Activated CD8-positive, alpha-beta memory T cell treated with anti-CD3 and anti-CD28 coated beads for 1 hour (primary cell): ENCODE measurements at places on chromosomes 6 and 20.

DNA sequence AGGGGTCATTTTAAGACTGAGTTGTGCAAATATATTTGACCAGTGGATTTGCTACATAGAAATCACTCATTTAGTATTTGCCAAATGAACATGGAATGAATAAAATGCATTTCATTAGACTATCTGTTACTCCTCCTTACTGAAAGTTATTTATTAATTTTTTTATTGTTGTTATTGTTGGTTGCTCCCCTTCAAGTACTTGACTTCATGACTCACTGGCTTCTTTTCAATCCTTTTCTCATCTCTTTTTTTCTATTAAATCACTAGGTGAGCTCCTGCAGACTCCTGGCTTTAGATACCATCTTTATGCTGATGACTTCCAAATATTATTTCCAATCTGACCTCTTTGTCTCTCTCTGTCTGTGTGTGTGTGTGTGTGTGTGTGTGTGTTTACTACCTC is 192.2 kb upstream of the FAM83B start:
- no peak for DNase-seq

GRCh38 chr20:25285856-25286798 is 38.2 kb downstream of the PYGB start:
- DNase-seq: no peak

DNA sequence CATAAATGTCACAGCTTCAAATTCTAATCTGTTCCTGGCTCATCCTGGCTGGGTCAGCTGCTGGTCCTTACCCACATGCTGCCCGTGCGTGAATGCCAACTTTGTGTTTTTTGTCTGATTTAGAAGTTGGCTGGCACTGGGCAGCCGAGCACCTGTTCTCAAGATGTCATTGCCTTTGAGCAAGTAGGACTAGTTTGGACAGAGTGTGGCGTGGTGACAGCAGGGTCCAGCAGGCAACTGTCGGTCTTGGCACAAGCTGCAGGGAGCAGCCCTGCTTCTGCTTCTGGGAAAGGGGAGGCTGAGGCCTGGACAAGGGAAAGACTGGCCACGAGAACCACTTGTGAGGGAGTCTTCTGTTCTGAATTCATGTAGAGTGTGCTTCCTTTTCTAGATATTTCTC is 26.4 kb upstream of the ADRM1 start:
- DNase-seq: no peak

DNA sequence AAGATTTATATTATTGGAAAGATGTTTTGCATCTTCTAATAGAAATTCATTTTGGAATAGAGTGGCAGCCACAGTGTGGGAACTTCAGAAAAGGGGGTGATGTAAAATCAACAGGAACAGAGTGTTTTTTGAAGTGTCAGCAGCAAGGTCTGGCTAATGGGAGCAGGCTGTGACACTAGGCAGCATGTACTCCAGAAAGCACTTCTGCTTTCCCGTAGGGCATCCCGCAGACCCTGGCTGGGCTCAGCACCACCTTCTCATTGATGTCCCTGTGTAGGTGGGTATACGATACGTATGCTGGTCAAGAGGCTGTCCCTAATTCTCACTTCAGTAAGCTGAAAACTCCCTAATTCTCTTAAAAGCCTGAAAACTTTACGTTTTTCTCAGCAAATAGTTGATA is 74.7 kb downstream of the EYA4 start:
- DNase-seq: no peak

DNA sequence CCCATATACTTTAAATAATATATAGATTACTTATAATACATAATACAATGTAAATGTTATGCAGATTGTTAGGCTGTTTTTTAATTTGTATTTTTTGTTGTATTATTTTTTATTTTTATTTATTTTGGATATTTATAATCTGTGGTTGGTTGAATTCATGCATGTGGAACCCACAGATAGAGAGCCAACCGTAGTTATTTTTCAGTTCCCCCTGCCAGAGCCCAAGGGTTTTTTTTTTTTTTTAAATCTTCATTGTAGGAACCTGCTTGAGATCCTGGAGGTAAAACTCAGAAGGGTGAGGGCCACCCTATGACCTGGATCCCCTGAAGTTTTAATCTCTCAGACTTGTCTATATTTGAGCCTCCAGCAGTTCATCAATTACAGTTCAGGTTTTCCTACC is 133.2 kb downstream of the B3GAT2 start:
- no peak for DNase-seq

- no peak for DNase-seq
Measured at GRCh38 chr20:6994452-6994851, 227.0 kb downstream of the BMP2 start.

GRCh38 chr6:135314543-135314942 is 133.4 kb downstream of the MYB start:
- DNase-seq: no peak

DNA sequence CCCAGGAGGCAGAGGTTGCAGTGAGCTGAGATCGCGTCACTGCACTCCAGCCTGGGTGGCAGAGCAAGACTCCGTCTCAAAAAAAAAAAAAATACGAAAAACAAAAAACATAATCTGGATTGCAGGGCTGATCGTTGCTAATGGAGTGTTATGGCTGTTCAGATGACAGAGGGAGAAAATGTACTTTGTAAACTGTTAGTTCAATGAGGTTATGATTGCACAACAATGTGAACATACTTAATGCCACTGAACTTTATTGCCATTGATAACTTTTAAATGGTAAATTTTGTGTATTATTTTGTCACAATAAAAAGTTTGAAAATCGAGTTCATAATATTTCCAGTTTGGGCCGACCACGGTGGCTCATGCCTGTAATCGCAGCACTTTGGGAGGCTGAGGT is 10.5 kb downstream of the C20orf173 start:
- DNase-seq: no peak

DNA sequence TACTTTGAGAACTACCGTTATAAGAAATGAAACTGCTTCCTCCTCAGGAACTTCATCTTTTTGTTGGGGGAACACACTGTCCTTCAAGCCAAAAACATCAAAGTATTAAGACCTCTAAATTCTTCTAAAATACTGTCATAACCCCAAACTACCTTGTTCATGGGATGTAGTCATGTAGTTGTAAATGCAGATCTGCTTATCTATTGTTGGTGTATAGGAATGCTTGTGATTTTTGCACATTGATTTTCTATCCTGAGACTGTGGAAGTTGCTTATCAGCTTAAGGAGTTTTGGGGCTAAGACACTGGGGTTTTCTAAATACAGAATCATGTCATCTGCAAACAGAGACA is 282.9 kb upstream of the RUNX2 start:
- no peak for DNase-seq

DNA sequence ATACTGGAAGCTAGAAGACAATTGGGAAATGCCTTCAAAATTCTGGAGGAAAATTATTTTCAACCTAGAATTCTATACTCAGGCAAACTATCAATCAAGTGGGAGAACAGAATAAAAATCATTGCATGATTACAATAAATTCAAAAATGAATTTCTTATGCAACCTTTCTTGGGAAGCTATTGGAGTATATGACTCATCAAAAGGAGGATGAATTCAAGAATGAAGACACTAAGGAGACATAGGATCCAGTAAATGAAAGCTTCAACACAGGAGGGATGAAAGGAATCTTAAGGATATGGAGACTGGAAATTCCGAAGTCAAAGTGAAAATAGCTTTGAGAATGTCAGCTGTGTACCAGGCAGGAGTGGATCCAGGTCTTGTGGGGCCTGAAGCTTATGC is 12.6 kb upstream of the UBR2 start:
- no peak for DNase-seq

DNA sequence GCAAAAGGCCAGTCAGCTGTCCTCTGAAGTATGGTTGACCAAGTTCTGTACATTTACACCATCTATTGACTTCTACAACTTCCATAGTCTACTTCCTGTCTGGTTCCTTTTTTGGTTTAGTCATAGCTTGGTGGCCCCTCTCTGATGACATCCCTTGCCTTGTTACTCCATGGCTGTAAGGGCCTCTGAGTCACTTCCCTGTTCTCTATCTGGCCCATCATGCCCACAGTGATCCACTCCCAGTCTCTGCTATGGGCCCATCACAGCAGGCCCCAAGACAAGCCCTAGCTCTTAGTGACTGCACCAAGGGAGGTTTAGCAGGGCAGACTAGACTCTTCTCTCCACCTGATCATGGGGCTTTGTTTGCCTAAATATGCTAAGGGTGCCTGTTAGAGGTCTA is 441.6 kb downstream of the HACE1 start:
- no peak for DNase-seq

DNA sequence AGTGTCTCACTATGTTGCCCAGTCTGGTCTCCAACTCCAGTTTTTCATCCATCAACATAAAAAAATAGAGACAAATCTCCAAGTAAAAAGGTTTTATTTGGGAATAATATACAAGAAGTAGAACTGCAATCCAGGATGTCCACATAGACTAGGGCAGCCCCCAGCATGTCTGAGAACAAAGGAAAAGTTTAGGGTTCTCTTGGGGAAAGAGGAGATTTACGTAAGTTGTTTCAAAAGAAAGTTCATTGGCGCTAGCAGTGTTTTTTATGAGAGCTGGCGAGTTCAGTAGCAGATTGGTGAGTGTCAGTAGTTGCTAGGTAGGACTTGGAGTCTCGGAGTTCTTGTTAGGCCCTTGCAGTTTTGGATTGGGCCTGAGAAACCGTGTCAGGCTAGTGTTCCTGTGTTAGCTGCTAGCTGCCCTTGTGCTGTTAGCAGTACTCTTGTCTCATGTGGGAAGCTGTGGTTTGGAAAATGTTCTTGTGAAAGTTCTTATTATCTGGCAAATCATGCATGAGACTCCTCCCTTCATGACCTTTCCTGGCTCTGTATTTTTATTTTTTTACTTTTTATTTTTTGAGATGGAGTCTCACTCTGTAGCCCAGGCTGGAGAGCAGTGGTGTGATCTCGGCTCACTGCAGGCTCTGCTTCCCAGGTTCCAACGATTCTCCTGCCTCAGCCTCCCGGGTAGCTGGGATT is 24.7 kb downstream of the TTLL9 start:
- DNase-seq: no peak

DNA sequence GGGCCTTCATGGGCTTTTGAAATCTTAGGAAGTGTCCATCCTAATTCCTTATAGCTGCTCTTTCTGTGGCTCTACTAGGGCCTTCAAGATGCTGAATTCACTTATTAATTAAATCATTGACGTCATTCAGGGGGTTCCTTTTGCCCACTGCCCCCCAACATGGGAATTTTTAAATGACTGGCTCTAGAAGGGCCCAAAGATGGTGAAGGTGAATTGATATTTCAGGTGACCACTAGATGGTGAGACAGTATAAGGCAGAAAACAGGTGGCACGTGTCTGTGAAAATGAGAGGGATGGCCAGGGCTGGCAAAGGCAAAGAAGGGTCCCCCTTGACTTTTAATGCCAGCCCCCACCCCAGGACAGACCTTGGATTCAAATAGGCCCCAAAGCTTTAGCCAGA is 11.8 kb downstream of the GNAS start:
- no peak for DNase-seq

GRCh38 chr6:57209030-57209429 is 13.1 kb downstream of the RAB23 start:
- DNase-seq: no peak

DNA sequence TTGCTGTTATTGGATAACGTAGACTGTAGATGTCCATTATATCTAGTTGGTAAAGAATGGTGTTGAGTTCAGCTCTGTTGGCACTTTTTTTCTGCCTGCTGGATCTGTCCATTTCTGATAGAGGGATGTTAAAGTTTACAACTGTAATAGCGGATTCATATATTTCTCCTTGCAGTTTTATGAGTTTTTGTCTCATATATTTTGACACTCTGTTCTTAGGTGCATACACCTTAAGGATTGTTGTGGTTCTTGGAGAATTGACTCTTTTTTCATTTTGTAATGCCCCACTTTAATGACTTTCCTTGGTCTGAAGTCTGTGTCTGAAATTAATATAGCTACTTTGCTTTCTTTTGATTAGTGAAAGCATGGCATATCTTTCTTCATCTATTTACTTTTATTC is 16.1 kb downstream of the STXBP5 start:
- no peak for DNase-seq

GRCh38 chr6:45637611-45638257 is 260.0 kb upstream of the SUPT3H start:
- DNase-seq: no peak

- DNase-seq: no peak
Measured at GRCh38 chr6:131730264-131730663, 19.4 kb upstream of the CTAGE9 start.

- DNase-seq: no peak
Measured at GRCh38 chr6:116020738-116021137, 40.0 kb downstream of the FRK start.
